ENCODE measurements at places on chromosomes 5 and 9. TPM values are rescaled to one million over a fixed set of nuclear protein-coding genes. Genes with fewer than 3 reads are reported as not detected.

SLC45A2 gene
- total RNA-seq, result 0.49 TPM

CDO1 gene
- total RNA-seq, result 62.7 TPM

SNCAIP gene
- total RNA-seq, result 41.1 TPM

RNF208 gene
- total RNA-seq, result 1.7 TPM

TEX48 gene
- total RNA-seq, result not detected

NMUR2 gene
- total RNA-seq, result not detected

TRAF1 gene
- total RNA-seq, result 2.0 TPM

BTNL3 gene
- not detected for total RNA-seq

ATP6V1G1 gene
- 84.8 TPM for total RNA-seq

SLC6A7 gene
- 1.5 TPM for total RNA-seq

SLC25A2 gene
- total RNA-seq, result not detected

PKD2L2 gene
- total RNA-seq, result under 0.01 TPM

GFI1B gene
- total RNA-seq, result under 0.01 TPM

MEGF9 gene
- 59.5 TPM for total RNA-seq

NTRK2 gene
- total RNA-seq, result 151 TPM

ZFP37 gene
- total RNA-seq, result 21.9 TPM
